ENCODE measurements at places on chromosomes 5 and 9.

DNA sequence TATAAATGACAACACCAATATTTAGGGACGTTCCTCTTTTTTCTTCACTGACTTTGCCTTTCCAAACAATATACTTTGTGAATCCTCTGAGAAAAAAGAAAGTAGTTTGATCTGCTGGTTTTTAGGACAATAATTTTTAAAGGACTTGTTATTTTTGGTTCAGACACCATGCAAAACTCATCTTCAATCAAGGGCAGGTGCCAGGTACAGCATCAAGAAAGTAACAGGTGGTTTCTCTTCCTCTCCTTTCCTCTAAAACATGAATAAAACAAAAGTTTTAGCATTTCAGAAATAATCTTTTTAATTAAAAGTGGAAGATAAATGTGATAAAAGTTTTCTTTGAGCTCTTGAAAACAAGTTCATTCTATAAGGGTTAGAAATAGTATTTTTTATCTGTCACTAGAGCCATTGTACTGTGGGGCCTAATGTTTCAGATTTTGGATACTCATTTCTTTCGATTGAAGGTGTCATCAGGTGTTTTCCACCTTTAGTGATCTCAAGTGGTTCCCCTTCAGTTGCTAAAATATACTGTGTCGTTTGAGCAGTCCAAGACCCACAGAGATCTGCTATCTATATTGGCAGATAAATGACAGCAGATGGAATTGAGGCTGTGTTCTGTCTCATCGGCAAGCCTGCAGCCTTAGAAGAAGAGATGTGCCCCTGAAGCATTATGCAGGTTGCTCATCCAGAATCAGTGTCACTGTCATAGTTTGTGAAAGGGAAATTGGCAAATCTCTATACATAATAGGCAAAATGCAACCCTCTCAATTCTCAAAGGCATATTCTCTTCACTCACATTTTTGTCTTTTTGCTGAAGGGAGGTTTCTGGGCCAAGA, 499.7 kb downstream of the PDE4D start:
- DNase-seq: no peak

- no peak for DNase-seq
Observed at GRCh38 chr5:160231783-160232342, 2.6 kb downstream of the FABP6 start.

- no peak for DNase-seq
Observed at GRCh38 chr9:3887786-3888496, 362.1 kb upstream of the RFX3 start.

DNA sequence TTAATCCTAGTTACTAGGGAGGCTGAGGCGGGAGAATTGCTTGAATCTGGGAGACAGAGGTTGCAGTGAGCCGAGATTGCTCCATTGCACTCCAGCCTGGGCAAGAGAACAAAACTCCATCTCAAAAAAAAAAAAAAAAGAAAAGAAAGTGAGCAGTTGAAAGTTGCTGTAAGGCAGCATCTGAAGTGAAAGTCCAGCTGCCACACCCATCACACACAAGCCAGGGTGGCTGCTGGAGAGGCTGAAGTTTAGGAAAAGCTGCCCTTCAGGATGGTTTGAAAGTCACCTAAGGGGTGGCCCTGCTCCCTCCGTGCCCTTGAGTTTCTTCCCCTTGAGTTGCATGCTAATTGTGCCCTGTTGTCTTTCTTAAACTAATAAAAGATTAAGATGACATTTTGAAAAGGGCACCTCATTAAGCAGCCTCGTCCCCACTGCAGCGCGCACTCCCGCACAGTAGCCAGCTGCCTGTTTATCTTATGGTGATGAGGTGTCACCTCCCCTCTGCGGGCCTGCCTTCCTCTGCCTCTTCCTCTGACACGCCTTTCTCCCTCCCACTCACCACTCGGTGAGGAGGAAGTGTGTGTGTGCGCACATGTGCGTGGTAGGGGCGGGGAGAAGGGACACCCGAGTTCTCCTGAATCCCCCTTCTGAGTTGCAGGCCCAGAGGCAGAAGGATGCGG, 104.2 kb upstream of the PANK3 start:
- no peak for DNase-seq

DNA sequence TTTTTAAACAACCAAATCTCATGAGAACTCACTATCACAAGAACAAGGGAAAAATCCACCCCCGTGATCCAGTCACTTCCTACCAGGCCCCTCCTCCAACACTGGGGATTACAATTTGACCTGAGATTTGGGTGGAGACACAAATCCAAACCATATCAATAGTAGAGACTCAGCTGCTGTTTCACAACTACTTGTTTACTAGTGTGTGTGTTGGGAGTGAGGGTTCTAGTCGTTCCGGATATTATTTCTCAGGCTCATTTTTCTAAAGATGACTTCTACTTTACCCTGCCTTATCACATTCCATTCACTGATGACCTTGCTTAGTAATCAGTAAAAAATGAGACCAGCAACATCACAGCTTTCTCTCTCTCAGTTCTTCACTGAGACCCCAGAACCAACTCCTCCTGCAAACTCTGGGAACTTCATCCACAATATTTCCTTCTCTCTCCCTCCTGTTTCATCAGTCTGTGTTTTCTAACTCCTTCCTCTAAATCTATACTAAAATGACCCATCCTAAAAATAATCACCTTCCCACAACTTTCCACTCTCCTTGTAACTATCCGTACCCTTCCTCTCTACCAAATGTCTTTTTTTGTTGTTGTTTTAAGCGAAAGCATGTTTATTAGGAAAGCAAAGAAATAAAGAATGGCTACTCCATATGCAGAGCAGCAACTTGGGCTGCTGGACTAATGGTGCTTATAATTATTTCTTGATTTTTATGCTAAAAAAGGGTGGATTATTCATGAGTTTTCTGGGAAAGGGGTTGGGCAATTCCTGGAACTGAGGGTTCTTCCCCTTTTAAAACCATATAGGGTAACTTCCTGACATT, 121.5 kb upstream of the SPRY4 start:
- DNase-seq: no peak

DNA sequence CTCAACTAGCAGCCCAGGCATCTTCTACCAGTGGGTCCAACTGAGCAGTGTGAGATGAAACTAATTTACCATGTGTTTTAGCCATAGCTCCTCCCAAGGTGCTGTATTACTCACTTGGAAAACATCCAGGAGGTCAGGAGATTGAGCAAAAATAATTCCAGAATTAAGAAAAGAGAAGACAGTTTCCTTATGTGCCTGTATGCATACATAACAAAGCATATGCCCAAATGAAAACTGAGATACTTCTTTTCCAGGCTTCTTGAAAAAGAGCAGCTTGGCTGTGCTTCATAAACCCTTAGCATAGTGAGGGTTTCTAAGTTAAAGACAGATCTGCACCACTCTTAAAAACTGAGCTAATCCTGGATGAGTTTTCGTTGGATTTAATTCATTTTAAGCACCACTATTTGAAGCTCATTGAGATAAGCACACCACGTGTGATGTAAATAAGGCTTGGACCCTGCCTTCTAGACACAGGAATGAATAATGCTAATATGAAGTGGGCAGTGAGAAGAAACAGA, 119.4 kb downstream of the ADAMTS12 start:
- peak; percentile 82 for DNase-seq

- DNase-seq: no peak
Observed at GRCh38 chr9:128097543-128098296, 29.7 kb downstream of the SLC25A25 start.

- DNase-seq: no peak
Observed at GRCh38 chr5:143217065-143217803, 186.3 kb downstream of the NR3C1 start.

DNA sequence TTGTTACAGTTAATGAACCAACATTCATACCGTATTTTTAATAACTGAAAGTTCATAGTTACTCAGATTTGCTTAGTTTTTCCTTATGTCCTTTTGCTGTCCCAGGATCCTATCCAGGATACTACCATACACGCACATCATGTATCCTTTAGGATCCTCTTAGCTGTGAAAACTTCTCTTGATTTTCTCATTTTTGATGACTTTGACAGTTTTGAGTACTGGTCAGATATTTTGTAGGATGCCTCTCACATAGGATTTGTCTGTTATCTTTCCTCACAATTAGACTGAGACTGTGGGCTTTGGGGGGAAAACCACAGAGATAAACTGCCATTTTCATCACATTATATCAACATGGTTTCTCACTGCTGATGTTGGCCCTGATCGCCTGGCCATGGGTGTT, 491.3 kb upstream of the TRPC7 start:
- no peak for DNase-seq

GRCh38 chr9:137244486-137245449, 3.7 kb downstream of the TUBB4B start:
- no peak for DNase-seq

- no peak for DNase-seq
Observed at GRCh38 chr9:35867538-35867937, 2.7 kb downstream of the OR13J1 start.

DNA sequence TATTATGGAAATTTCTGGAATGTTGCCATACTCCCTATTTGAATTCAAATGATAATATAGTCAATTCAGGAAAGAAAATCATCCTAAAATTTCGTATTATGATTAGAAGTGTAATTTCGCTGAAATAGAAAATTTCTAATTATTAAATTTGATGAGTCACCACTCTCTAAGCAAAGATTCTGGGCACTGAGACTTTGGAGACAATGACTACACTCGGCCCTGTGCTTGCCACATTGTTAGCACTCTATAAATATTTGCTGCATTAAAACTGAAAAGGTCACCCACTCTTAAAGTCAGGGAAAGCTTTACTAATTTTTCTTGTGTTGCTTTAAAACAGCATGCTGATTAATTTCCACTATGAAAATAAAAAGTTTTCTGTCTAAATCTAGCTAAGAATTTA, 240.3 kb downstream of the TLE4 start:
- no peak for DNase-seq

- DNase-seq: peak; percentile 78
Observed at GRCh38 chr5:116947691-116948528, 373.3 kb upstream of the SEMA6A start.

GRCh38 chr5:95530416-95530815, 24.4 kb downstream of the SKIC3 start:
- no peak for DNase-seq

DNA sequence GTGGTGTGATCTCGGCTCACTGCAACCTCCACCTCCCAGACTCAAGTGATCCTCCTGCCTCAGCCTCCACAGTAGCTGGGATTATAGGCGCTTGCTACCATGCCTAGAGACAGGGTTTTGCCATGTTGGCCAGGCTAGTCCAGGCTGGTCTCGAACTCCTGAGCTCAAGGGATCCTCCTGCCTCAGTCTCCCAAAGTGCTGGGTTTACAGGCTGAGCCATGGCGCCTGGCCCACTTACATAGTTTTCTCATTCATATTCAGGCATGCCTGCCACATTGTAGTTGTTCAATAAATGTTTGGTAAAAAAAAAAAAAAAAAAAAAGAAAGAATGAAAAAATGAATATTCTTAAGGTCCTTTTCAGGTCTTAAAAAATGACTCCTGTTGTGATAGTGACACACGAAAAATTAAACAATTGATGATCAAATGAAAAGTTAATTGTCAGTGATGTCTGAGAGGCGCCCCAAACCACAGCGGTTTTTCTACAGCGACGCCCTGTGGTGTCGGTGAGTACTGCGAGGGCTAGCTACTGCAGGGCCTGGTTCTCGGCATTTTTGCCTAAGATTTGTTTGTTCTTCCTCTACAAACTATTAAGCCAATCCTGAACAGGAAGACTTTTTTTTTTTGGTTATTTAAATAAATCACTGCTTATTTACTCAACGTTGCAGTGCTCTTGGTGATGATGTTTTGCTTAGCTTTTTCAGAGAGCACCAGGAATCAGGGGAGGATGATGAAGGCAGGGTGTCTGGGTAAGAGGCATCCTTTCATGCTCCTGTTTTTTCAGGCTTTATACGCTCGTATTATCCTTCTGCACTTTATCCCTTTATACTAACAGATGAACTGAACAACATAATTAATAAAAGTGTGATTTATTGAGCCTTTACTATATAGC, 67.0 kb upstream of the DPYSL3 start:
- DNase-seq: no peak

DNA sequence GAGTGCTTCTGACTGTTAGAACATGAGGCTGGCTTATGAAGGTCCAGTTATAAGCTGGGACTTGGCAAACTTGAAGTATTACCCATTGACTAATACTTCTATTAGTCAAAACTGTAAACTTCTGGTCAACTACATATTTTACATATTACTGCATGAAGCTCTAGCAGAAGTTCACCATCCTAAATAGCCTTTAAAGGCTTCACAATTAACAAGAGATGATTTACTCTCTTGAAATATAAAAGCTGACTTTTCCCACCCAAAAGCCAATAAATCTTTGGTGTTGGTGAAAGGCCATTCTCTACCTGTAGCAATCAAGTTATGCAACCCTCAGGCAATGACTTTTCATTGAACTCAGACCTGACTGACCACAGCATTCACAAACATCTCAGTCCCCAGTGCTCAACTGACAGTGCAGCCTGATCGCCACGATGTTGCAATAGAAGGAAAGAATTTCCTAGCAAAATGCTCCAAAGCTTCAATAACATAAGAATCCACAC, 345.6 kb downstream of the EBF1 start:
- no peak for DNase-seq

GRCh38 chr5:145936401-145937131, at the start of gene SH3RF2:
Gene SH3RF2 (plus strand): TSS chr5:145936578. CDS start chr5:145937929, 1,351 bp downstream.
- DNase-seq: peak; percentile 62

DNA sequence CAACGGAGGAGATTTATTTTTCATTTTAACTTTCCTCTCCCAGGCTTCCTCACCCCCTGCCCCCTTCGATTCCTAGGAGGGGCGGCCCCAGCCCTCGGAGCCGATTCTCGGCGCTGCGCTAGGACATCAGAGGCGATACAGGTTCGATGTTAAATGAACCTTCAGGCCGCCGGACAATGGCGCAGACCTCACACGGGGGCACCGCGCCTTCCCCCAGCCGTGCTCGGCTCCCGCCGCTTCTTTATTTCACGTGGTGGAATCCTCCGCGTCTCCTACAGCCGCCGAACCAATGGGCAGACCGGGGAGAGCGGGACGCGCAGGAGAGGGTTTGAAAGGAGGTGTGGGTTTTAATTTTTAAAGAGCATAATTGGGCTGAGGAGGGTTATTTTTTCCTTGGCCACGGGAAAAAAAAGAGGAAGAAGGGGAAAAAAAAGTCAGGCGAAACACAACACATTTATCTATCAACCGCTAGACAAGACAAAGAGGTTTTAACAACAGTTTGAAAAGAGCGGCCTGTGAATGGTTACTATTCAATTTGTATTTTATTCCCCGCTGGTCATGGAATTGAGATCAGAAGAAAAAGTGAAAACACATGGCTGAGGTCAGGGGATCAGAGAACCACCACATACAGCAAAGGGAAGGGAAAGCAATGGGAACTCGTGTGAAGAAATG, 126.8 kb downstream of the TMEM174 start:
- no peak for DNase-seq

DNA sequence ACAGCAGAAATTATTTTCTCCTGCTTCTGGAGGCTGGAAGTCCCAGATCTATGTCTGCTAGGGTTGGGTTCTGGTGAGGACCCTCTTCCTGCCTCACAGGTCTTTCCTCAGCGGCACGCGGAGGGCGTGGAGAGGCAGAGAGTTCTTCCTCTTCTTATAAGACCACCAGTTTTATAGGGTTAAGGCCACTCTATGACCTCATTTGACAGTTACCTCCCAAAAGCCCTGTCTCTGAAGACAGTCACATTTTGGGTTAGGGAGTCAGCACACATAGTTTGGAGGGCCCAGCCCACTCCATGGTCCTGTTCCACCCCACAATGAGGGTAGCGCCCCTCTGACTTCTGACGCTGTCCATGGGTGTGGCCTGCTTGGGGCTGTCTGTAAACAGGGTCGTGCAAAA, 46.7 kb downstream of the TRIP13 start:
- no peak for DNase-seq
